ENCODE measurements at places on chromosomes 12 and 14.

- DNase-seq: no peak
Measured at GRCh38 chr12:81354327-81354932, 276.6 kb downstream of the ACSS3 start.

DNA sequence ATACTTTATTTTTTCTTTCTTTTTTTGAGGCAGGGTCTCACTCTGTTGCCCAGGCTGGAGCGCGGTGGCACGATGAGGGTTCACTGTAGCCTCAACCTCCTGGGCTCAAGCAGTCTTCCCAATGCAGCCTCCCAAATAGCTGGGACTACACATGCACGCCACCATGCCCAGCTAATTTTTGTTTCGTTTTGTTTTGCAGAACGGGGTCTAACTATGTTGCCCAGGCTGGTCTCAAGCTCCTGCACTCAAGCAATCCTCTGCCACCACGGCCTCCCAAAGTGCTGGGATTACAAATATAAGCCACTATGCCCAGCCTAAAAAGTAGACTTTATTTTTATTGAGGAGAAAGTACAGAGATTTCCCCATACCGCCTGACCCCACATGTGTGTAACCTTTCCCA, 4.7 kb upstream of the MSI1 start:
- DNase-seq: no peak

DNA sequence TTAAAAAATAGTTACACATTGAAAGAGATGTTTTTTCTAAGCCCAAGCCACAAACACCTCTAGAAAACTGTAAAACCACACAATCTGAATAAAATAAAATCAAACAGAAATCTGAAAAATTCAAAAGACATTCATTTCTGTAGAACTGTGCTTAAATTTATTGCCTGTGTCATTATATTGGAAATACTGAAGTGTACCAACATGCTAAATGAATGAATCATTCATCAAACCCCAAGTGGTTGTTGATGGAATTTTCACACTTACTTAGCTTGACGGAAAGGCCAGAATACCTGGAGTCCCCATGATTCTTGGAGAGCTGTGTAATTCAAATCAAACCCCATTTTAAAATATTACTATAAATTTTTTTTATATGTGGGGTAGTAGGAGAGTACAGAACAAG, 2.7 kb downstream of the KITLG start:
- DNase-seq: no peak

GRCh38 chr12:1758887-1759286, 61.5 kb upstream of the LRTM2 start:
- DNase-seq: no peak

DNA sequence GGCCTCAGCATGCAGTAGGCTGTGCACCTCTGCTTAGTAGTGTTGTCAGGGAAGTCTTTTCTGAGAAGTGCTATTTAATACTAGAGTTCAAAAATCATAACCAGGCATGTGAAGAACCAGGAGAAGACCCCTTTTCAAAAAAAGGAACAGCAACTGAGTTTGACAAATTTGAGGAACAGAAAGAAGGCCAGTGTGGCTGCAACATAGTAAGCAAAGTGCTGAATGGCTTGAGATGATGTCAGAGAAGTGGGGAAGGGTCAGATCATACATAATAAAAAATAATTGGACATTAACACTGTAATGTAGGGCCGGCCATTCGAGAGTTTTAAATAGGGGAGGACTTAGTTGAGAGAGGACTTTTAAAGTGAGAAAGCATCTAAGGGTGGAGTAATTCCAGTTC, 11.1 kb upstream of the CNTN1 start:
- no peak for DNase-seq

All from CD4-positive, alpha-beta T cell treated with Interleukin-12 subunit alpha and Interleukin-12 subunit beta, for 1 hour (primary cell).